ENCODE measurements at places on chromosomes 3 and 15.

DNA sequence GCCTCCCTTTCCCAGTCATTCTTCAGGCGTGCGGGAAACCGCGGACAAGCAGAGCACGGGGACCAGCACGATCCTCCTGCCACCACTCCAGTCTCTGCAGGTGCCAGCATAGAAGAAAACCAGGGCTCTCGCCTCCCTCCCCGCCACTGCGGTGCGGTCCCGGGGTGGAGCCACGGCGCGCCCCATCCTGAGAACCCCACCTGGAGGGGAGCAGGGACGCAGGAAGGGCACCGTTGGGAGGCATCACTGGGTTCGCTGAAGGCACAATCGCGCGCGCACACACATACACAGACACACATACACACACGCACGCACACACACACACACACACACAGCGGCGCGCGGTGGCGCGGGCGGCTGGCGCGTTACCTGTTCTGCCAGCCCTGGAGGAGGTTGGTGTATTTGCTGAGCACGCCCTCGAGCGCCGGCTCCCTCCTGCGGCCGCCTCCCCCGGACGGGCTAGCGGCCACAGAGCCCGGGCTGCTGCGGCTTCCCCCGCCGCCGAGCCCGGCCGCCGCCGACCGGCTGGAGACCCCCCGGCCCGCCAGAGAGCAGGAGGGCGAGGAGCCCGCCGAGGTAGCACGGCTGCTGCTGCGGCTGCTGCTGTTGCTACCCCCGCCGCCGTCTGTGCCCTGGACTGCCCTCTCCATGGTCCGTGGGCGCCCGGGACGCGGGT is 394 bp downstream of the OSBPL10 start:
- DNase-seq, result peak; percentile 83

- no peak for DNase-seq
Observed at GRCh38 chr3:37236024-37236423, 61.6 kb upstream of the LRRFIP2 start.

DNA sequence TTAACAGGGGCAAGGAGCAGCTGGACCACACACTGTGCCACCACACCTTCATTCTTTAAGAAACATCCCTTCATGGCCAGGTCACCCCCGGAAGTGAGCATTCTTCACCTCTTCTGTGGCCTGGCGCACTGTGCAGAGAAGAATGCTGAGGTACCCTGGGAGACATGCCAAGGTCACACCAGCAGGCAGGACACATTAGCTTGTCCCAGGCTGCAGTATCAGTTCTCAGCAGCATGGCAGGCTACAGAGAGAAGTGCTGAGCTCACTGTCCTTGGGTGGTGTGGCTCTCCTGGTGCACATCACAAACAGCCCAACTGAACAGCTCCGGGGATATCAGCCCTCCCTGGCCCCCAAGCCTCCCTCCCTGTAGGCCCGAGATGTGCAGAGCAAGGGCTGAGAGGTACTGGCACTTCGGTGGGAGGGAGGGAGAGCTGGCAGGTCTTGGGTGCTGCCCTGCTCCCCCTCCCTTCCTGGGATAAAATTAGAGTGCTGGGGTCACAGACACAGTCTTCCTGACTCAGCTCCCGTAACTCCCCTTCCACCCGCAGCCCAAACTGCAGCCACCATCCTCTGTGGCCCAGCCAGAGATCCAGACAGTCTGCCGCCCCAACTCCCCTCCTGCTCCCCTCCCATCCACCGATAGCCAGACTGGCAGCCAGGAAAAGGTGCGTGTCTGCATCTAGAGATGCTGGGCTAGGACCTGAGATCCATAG is 13.4 kb downstream of the SEMA7A start:
- DNase-seq, result peak; percentile 41

- no peak for DNase-seq
Observed at GRCh38 chr3:64921281-64922065, 233.7 kb upstream of the ADAMTS9 start.

DNA sequence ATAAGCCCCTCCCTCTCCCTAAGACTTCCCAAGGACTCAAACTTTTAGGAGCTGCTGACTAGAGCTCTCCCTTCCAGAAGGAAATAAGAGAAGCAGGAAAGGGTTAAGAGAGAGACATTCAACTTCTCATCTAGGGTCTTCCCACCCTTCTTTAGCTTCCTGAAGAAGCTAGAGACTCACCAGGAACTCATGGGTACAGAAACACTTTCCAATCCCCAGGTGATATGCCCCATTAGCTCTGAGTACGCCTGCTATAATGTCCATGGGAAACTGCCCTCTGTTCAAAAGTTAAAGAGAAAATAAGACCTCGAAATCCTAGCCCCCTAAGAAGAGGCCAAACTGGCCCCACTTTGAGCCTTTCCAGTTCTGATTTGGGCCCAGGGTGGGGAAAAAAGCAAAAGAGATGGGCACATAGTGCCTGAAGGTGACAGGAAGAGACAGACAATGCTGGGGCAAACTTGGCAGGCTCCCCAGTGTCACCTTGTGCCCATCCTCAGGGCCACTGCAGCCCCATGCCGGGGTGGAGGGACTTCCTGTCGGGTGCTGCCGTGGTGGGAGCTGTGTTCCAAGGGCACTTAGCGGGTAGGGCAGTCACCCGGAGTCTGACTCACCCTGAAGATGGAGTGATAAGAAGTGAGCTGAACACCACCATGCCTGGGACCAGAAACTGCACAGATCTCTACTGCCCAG is 29.5 kb downstream of the CCDC12 start:
- peak; percentile 68 for DNase-seq

DNA sequence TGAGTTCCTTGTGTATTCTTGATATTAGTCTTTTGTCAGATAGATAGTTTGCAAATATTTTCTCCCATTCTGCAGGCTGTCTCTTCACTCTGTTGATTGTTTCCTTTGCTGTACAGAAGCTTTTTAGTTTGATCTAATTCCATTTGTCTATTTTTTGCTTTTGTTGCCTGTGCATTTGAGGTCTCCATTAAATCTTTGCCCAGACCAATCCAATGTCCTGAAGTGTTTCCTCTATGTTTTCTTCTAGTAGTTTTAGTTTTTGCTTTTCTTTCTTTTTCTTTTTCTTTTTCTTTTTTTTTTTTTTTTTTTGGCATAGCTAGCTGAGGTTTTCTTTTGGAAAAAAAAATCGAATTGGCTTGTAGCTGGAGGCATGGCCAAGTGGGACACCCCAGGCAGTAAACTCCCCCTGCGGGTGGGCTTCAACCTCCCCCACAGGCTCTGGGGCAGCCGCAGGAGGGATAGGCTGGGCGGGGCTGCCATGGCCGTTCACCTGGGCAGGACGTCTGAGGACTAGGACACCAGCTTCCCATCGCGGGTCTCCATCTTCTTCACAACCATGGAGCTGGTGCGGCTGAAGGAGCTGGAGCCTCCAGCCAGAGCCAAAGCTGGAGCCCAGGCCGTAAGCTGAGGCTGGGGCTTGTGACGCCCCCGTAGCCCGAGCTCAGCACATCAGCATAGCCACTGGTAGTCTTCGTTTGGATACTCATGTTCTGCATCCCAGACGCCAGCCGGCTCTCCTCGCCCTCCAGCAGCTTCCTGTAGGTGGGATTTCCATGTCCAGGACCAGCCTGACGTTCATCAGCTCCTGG is 16.2 kb upstream of the PSTPIP1 start:
- DNase-seq, result no peak

GRCh38 chr15:101372149-101372577 is 77.1 kb upstream of the SNRPA1 start:
- no peak for DNase-seq

DNA sequence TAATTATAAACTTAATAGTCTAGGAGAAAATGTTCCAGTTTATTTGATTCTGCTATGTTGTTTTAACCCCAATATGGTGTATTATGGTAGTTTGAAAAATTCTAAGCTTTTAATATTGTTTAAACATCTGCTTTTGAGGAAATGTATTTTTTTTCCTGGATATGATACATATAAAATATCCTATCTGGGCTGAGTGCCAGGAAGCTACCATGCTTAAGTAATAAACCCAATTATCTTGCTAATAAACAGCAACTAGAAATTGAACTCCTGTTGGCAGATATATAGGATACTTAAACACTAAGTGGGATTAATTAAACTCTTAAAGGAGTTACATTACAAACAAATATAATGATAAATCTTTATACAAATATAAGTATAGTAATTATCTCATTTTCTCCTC is 293.7 kb upstream of the GRM7 start:
- no peak for DNase-seq

DNA sequence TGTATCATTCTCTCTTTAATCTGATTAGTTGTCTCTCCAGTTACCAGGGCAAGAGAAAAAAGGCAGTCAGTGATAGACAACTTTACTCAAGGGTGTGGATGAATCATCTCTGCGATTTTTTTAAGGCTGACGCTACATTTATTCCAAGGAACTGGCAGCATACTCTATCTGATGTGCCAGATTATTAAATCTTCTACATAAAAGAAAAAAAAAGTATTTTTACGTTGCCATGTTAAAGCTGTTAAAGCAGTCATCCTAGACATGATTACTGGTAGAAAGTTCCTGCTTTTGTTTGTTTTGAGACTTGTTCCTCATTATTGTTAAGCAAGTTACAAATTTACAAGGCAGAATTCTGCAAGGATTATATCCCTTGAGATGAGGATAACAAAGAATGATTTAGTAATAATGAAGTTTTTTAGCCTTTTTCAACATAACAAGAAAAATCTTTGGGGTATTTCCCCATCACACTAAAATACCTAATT is 121.7 kb downstream of the CBLB start:
- no peak for DNase-seq

- DNase-seq, result no peak
Observed at GRCh38 chr3:129619726-129620162, 13.3 kb upstream of the PLXND1 start.

Measured in body of pancreas (tissue), 4 donors.